Activated CD4-positive, CD25-positive, alpha-beta regulatory T cell treated with anti-CD3 and anti-CD28 coated beads, Interleukin-2, amount 50 U/mL, for 16 hours (primary cell): ENCODE measurements at places on chromosomes 4 and X.

- no peak for DNase-seq
Observed at GRCh38 chr4:169307576-169307975, 36.8 kb upstream of the SH3RF1 start.

GRCh38 chr4:75892508-75892907 lies 9.7 kb downstream of the PPEF2 start:
- no peak for DNase-seq

DNA sequence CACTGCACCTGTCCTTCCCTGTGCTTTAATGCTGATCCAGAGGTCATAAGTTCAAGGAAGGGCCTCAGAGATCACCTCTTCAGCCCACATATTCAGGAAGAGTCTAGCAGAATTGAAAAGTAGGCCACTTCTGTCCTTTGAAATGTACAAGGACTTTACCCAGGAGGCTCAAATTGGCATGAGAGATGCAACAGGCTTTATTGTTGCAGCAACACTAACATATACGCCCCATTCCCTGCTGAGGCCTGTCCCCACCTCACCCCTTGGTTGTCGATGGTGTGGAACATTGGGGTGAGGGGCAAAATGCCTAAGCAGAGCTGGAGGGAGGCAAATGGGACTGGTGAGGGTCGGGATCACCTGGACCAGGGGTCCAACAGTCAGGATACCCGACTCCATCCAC lies 2.8 kb downstream of the PRAF2 start:
- DNase-seq, result no peak

GRCh38 chr4:86895692-86896488 lies 3.7 kb upstream of the C4orf36 start:
- DNase-seq, result no peak

GRCh38 chr4:25120146-25120940 lies 39.9 kb downstream of the SEPSECS start:
- no peak for DNase-seq
